ENCODE measurements at places on chromosomes 3 and 15.

GRCh38 chr3:32794487-32795308, 23.1 kb upstream of the TRIM71 start:
- no peak for DNase-seq

- no peak for DNase-seq
Measured at GRCh38 chr3:181933052-181933618, 221.4 kb downstream of the SOX2 start.

- no peak for DNase-seq
Measured at GRCh38 chr3:57140894-57141293, 24.3 kb downstream of the IL17RD start.

DNA sequence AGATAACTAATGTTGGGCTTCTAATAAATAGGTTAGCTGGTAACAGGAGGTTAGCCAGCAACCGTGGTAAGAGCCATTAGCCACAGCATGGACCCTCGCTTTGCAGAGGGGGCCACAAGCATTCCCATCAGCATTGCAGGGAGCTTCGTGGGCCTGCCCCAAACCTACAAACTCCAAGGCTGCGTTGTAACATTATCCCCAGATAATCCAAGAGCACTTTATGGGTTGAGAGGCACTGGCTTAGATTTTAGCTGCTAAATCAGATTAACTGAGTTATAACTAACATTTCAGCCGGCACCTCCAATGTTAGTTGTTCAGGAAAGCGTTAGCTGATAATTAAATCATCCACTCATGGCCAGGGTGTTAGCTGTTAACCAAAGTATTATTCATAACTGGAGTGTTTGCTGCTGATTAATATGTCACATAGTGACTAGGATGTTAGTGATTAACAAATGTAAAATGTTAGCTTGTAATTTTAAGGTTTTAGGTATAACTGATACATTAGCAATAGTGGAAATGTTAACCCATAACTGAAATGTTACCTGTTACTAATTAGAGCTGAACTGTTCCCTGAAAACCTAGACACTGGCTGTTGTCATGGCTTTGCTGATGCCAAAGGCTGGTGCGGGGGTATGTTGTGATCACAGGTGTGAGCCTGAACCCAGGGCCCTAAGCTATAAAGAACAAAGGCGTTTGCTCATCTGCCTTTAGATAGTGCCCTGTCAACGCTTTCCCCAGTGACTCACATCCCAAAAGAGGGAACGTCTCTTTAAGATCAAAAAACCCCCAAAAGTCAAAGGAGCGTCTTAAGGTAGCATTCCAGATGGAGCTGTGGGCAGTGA, 56.2 kb downstream of the SLC6A6 start:
- DNase-seq = no peak

- DNase-seq = no peak
Measured at GRCh38 chr3:30708472-30708871, 102.1 kb downstream of the TGFBR2 start.

DNA sequence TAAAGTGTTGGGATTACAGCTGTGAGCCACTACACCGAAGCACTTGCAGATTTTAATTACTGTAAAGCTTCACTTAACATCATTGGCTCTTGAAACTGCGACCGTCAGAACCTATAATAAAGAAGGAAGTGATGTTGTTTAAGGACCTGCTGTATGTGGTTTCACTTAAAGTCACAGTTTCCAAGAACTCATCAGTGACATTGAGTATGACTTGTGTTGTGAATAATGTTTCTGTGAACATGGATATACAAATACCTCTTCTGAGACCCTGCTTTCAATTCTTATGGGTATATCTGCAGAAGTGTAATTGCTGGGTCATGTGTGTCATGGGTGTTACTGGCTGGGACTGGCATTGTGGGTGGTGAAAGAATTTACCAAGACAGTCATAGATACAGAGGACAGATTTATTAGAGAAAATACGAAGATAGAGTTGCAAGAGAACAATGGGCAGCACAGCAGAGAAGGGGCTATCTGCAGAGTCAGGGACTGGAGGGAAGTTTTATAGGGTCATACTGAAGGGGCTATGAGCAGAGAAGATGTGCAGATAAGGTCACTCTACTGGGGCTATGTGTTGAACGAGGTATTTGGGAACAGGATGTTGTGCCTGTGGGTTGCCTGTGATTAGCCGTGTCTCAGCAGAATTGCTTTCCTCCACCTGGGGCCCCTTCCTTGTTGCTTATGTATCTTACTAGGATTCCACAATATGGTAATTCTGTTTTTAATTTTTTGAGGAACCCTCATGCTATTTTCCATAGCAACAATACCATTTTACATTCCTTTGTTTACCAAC, 4.5 kb downstream of the NDUFB5 start:
- no peak for DNase-seq

- no peak for DNase-seq
Measured at GRCh38 chr3:176799675-176800074, 397.6 kb downstream of the TBL1XR1 start.

DNA sequence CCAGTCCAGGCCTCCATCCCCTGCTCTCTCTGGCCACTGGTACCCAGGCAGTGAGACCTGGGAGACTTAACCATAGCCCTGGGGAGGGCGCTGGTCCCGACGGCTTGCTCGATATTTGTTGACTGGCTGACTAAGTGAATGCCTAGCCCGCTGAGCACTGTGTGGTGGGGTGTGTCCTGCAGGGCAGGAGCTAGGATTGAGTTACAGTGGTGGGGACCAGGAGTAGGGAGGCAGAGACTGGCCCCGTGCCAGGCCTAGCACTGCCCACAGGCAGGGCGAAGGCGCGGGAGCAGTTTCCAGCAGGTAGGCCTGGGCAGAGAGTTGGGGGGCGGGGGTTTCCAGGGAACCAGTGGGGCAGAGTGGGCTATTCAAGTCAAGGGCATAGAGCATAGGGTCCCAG, at the start of gene VILL:
Gene VILL, plus strand, starts transcription at position 260 of the 400 bp plus-strand sequence. CDS start 2,887 bp downstream, outside the sequence.
- DNase-seq = no peak

- DNase-seq = no peak
Measured at GRCh38 chr3:6229778-6230410, 631.0 kb upstream of the GRM7 start.

DNA sequence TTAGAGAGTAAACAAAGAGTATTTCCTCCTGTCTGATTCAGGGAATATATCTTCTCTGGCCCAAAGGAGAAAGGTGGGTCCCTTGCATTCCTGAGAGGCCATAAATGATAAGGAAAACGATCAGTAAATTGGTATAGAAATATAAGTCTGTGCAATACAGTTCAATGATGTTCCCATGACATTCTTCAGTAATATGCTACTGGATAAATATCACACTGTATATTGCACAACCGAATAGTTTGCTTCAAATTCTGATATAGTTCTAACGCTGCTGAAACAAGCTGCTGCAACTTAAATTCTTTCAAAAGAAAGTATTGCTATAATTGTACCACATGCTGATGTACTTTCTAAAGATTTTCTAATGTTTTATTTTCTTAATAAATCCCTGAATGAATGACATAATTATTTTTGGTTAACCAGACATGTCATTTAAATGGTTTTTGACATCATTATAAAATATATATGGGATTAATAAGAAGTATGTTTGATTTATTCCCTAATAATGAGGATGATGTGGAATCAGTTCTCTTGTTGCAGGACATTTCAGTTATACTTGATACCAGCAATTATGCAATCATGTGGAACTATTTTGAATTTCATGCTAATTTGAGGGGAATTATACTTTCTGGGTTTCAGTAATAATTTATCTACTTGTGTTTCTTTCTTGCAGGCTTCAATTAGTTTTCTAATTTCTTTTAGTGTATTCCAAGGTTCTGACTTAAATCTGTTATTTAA, 44.9 kb downstream of the FGF7 start:
- DNase-seq = no peak

GRCh38 chr15:72865486-72865885, 81.9 kb upstream of the ADPGK start:
- no peak for DNase-seq

GRCh38 chr3:87270908-87271700, 5.3 kb downstream of the POU1F1 start:
- no peak for DNase-seq

GRCh38 chr3:140386357-140387100, 291.3 kb upstream of the TRIM42 start:
- DNase-seq = no peak

GRCh38 chr3:57942872-57943283, 65.3 kb upstream of the FLNB start:
- no peak for DNase-seq

Data from cortex of kidney (tissue), 1 donor.